NCI-H1048 (cell line): ENCODE measurements at places on chromosomes 12 and 14.

- DNase-seq = no peak
Measured at GRCh38 chr12:107159384-107159900, 66.1 kb upstream of the CRY1 start.

DNA sequence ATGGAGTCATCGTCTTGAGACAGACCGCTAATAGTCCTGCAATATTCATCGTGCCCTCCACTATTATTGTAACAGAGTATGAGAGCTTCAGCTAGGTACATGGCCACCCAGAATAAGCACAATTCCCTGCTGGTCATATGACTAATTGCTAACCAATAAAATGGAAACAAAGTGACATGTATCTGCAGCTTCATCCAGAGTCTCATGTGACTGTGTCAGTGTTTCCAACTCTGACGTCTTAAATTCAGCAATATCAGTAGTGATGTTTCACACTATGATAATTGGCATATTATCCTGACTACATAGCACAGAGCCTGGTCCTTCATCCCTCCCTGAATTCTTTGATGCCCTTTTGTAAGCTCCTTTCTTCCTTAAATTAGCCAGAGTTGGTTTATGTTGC is 167.4 kb downstream of the RPS29 start:
- DNase-seq = no peak

- no peak for DNase-seq
Measured at GRCh38 chr12:5593086-5593485, 161.2 kb downstream of the NTF3 start.

GRCh38 chr12:4483885-4484823 is 38.5 kb upstream of the FGF6 start:
- DNase-seq = no peak

- no peak for DNase-seq
Measured at GRCh38 chr14:67573228-67574010, 26.6 kb downstream of the PIGH start.

DNA sequence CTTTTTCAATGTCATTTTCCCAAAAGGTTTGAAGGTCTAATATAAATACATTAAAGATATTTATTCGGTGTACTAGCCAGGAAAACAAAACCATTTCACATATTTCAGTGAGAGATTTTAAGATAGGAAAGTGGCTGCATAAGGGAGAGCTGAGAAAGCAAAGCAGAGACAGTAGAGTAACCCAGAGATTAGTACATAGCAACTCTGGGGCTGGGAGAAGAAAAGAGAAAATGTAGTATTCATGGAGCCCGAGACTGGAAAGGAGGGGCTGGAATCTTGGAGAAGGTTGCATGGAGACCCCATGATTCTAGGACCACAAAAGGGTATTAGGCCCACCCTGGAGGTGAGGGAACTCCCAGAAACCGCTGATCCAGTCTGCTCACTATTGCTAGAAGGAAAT is 236.9 kb downstream of the PAWR start:
- no peak for DNase-seq

DNA sequence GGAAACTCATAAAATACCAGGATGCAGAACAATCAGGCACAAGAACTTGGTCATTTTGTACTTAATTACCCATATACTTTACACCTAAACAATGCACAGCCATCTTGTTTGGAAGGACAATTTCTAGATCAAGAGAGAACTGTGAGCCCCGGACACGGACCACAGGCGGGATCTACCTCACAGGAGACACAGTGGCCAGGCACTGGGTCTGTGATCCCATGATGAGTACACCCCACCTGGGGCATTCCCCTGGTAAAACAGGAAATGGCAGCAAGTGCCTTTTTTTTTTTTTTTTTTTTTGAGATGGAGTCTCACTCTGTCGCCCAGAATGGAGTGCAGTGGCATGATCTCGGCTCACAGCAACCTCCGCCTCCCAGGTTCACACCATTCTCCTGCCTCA is 15.2 kb downstream of the GOLGA3 start:
- no peak for DNase-seq

- no peak for DNase-seq
Measured at GRCh38 chr14:60655119-60655897, 6.0 kb upstream of the SIX1 start.

GRCh38 chr12:84772281-84772680 is 140.3 kb downstream of the SLC6A15 start:
- DNase-seq = no peak

- DNase-seq = no peak
Measured at GRCh38 chr12:55929306-55929791, 1.6 kb upstream of the DGKA start.

DNA sequence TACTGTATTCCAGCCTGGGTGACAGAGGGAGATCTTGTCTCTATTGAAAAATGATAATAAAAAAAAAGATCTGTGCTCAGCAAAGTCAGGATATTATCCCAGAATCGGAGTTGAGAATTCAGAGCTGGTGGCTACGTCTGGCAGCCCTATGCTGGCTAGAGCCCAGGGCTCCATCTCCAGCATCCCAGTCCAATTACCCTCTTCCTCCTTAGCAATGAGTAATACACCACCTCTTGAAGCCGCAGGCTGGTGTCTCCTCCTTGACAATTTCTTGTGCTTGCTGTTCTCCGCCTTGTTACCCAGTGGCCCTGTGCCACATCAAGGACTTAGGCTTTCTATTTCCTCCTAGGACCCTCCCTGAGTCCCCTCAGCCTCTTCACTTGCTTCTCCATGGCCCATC is 38.4 kb upstream of the DDX11 start:
- no peak for DNase-seq

GRCh38 chr14:105880616-105881015 is 354.2 kb downstream of the TMEM121 start:
- no peak for DNase-seq

DNA sequence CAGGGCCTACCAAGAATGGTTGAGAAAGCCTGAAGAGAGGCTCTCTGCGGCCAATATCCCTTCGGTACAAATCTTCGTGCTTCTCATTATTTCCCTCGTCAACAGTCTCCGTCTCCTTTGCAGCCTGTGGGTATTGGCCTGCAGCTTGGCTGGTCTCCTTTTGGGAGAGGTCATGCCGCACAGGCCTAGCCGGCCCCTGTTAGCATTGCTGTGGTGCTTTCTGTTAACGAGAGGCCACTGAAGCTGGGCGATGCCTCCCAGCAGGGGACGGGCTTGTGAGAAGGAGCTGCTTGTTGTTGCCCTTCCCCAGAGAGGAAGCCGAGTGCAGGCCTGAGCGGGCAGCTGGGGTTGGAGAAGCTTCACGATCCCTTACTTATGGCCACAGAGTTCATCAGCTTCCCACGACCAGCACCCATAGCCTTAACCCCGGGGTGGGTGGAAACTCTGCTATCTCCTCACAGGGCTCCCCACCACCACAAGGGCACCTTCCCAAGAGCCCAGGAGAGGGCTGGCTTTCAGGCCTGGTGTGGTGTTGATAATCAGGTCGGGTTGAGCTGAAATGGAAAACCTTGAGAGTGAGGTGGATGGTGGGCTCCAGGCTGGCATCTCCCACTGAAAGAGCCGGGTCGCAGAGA is 228.6 kb downstream of the ZFP36L1 start:
- no peak for DNase-seq

- DNase-seq = no peak
Measured at GRCh38 chr12:121452985-121453360, 53.1 kb downstream of the RNF34 start.

- DNase-seq = no peak
Measured at GRCh38 chr14:75757644-75758402, 96.8 kb downstream of the TTLL5 start.

- DNase-seq = no peak
Measured at GRCh38 chr12:122790393-122791075, 16.2 kb downstream of the CCDC62 start.

GRCh38 chr14:80080601-80081000 is 130.7 kb downstream of the DIO2 start:
- no peak for DNase-seq

GRCh38 chr12:102702447-102703114 is 214.5 kb downstream of the PAH start:
- no peak for DNase-seq

GRCh38 chr12:107718606-107719005 is 33.0 kb downstream of the PWP1 start:
- DNase-seq = no peak

DNA sequence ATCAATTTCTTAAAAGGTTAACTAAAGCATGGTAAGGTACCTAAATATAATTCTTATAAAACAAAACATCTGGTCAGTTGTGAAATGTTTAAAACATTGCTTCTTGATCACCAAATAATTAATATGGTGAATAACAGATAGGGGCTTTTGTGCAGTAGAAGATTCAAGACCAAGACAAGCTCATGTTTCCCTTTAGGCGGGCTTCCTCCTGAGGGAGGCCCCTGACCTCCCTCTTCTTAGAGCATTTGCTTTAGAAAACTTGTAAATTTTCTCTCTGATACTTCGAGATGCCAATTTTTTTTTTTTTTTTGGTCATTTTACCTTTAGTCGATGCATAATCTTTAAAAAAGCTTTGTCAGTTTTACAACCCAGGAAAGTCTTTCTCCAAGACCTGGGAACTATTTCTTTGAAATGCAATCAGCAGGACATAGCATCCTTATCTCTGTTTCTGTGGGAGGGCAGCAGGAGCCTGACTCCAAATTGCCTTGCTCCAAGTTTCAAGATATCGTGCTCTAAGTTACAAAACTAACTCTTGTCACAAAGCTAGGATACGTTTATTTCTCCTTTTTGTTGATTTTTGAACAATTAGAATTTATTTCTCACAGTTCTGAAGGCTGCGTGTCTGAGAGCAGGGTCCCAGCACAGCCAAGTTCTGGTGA is 66.6 kb upstream of the BICD1 start:
- DNase-seq = no peak

GRCh38 chr12:115354007-115354890 is 670.3 kb upstream of the TBX3 start:
- DNase-seq = no peak

DNA sequence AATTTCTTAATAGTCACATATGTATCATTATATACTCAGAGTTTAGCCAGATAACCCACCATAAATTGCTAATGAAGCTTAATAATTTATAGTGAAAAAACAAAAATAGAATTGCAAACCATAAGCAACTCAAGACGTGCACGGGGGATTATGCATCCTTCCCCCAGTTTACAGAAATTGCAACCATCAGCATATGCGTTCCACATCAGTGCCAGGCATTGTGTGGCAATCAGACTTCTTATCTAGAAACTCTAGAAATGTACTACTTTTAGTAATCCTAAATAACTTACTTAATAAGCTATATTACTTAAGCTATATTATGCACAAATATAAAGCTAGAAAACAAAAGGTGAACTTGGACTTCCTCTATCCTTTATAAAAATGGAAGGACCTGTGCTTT is 115.8 kb downstream of the CRADD start:
- no peak for DNase-seq
